ENCODE measurements at places on chromosomes 16 and 17.

GRCh38 chr17:81009136-81009535 is 17.5 kb downstream of the CHMP6 start:
- no peak for DNase-seq

GRCh38 chr17:77783991-77784820 is 174.3 kb upstream of the TNRC6C start:
- no peak for DNase-seq

- DNase-seq, result no peak
Measured at GRCh38 chr16:67471758-67472384, 9.1 kb downstream of the ATP6V0D1 start.

GRCh38 chr16:58399718-58400633 is 7.7 kb downstream of the GINS3 start:
- DNase-seq, result no peak

DNA sequence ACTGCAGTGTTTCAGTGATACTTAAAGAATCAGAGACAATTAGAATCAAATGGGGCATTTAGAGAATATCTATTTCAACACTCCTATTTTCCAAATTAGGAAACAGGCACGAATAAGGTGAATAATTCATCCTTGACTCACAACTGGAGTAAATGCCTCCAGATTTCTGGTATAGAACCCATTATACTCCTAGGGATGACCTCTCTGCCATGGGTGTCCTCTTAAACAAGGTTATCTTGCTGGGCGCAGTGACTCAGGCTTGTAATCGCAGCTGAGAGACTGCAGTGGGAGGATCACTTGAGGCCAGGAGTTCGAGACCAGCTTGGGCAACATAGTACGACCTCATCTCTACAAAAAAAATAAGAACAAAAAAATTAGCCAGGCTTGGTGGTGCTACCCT is 139.8 kb upstream of the ELAC2 start:
- DNase-seq, result no peak
